Dermis blood vessel endothelial cell (primary cell): ENCODE measurements at places on chromosomes 1 and 21.

- DNase-seq = no peak
Measured at GRCh38 chr21:16993416-16994038, 519.3 kb upstream of the CXADR start.

DNA sequence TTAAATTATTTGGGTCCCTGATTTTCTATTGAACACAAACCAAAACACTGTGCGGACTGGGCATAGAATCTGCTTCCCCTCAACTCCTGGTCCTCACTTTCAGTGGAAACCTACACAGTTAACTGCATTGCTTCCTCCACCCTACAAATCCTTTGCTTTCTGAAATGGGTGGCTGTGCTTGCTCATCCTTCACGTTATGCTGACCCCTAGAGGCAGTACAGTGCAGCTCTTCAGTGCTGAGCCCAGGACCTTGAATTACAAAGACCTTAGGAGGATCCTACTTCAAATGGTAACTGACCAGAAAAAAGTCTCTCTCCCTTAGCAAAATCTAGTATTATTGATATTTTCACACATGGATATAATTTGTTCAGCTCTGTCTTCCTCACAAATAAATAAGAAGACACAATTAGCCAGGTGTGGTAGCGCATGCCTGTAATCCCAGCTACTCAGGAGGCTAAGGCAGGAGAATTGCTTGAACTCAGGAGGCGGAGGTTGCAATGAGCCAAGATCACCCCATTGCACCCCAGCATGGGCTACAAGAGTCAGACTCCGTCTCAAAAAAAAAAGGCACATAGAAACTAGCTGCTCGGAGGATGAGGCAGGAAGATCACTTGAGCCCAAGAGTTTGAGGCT lies 63.4 kb upstream of the L1TD1 start:
- DNase-seq = peak; percentile 78

GRCh38 chr1:20486457-20487235 lies 636 bp upstream of the CAMK2N1 start:
- DNase-seq = peak; percentile 40

DNA sequence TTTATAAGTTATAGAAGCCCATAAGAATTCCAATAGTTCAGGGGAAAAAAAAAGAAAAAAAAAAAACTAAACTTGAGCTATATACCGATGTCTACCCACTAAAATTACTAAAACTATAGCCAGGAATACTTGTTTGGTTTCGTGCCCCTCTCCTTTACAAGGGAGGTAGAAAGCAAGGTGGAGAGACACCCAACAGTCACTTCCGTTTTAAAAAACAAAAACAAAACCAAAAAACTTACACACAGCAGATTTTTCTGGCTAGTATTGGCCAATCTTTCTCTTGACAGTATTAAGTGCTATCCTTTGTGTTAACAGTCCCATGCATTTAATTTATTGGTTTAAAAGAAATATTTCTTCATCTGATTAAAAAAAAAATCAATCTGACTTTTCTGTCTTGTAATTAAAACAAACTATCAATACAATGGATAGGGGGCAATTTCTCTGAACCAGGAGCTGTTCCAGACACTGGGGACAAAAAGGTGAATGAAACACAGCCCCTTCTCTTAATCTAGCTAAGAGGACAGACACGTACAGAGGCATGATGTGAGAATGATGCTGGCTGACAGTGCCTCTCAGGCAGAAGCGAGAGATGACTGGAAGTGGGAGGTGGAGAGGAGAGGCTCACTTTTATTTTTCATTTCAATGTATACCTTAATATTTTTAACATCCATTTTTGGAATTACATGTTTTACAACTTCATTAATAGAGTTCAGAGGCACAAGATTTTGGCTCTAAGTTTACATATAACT lies 214.8 kb downstream of the RERE start:
- no peak for DNase-seq

DNA sequence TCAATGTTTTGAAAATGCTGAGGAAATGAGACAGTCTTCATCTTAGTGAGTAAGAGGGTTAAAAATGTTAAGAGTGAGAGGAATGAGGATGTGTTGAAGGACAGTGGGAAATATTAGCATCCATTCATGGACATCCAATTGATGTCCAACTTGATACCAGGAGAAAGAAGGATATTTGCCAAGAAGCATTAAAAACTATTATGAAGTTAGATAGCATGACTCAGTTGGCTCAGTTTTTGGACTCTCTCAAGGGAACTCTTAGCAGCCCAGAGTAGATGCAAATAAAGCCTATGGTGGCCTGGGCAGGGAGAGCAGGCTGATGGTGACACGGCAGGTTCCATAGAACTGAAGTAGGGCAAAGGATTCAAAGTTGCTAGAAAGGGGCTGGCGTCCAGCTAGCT lies 171.0 kb downstream of the ZZZ3 start:
- DNase-seq = peak; percentile 83

DNA sequence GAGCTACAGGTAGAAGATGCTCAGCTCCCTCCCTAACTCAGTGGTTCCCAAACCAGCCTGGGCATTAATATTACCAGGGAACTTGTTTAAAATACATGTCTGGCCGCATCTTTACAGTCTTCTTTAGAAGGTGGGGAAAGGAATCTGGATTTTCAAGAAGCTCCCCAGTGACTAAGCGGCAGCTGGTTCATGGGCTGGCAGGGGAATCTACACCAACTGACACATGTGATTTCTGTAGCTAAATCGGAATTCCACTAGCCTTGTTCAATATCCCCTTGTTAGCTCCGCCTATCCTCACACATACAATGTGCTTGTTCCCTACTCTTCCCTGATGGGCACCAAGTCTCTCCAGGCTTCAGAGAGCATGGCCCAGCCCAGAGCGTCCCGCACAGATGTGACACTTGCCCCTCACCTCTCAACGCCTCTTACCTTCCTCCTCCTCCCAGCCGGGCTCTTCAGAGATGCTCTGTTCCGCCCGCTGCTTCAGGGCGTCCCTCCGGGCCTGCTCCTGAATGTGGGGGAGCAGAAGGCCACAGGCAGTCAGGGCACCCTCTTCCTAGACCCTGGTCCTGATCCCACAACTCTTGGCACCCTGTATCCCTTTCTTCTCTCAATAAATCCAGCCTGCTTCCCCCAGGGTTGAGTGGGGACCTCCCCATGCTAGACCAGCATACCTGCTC lies 15.3 kb downstream of the TSSK3 start:
- no peak for DNase-seq

DNA sequence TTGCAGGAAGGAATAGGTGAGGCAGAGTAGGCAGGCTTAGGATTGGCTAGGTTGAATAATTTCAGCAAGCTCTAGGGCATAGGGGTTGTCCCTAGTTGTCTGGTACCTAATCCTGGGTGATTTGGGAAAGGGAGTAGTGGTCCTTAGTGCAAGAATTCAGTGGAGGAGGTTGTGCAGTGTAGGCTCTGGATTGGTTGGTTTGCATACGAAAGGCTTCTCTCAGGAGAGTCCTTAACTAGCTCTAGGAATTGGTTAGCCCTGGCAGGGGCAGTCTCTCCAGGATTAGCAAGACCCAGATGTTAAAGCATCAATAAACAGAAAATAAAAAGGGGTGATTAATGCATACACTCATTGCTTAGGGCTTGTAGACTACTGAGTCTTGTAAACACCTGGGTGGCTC lies 9.6 kb upstream of the CD101 start:
- DNase-seq = no peak

DNA sequence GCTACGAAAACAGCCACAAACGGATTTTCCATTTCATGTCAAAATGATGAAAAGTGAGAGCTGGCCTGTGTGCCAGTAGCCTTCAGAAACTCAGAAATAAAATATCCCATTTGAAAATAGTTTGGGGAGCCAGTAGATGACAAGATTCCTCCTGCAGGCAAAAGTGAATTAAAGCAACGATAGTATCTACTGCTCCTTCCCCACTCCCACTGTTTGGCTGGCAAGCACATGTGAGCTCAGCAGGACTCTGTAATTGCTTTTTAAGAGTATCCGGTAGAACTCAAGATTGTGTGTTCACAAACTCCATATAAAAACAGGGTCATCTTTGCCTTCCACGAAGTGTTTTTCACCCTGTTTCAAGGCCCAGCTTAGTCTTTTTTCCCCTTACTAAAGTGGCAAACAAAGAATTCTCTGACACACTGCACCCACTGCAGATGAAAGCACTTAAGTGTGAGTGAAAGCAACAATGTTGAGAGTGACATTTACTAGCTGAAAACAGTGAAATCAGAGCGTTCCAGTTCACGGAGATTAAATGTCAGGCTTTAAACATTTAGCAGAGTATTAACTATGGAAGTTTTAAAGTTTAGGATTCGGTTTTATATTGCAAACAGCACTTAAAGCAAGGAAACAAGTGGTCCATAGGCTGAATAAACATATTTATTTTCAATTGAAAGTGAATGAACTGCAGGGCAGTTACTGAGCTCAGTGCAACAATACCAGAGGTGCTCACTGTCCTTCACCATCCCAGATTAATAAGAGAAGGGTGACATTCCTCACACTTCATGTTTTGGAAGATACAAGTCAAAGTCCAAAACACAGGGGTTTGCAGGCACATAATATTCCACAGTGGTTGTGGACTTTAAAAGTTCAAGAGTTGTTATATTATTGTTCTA lies 70.0 kb downstream of the ALG14 start:
- DNase-seq = peak; percentile 40
